Stimulated activated CD4-positive, alpha-beta T cell treated with anti-CD3 and anti-CD28 coated beads, Interleukin-4, amount 100 ng/mL, for 1 hour (primary cell): ENCODE measurements at places on chromosomes 6 and 20.

- no peak for DNase-seq
These were observed 831.2 kb downstream of the EPHA7 start for GRCh38 chr6:92588148-92588547.

DNA sequence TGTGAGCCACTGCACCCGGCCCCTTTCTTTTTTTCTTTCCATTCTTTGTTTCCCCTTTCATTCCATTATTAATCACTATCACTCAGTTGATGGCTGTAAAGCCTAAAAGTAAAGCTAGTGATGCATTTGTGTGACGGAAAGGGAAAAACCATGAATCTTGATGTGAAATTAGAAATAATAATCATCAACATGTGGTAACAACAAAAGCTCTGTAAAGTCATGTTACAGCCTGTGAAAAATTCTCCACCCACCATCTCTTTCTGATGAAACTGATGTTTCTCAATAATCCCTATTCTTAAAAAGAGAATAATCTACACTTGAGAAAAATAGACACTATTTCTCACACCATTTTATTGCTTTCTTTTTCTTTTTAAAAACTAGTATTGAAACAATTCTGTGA is 80.0 kb downstream of the CRYBG1 start:
- DNase-seq: no peak

GRCh38 chr20:51373713-51374455 is 168.6 kb downstream of the NFATC2 start:
- DNase-seq: no peak

DNA sequence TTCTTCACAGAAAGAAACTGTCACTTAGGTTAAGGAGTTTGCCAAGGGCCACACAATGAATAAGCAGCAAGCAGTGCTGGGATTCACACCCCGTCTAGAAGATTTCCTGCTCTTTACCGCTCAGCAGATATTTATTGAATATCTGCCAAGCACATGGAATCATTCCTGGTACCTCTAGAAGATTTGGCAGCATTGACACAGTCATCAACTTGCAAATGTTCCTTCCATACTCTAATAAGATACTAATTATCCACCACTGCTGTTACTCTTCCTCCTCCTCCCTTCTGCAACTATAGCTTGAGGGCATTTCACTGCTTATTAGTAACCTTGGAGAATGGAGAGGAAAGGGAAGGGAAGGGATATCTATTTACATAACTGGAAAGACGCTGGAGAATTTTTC is 13.0 kb downstream of the MOXD1 start:
- DNase-seq: no peak

GRCh38 chr20:47951521-47951971 is 166.3 kb upstream of the SULF2 start:
- DNase-seq: no peak

- no peak for DNase-seq
These were observed 560.1 kb downstream of the UTRN start for GRCh38 chr6:144845186-144845585.

- no peak for DNase-seq
These were observed 1197.7 kb upstream of the CITED2 start for GRCh38 chr6:140572129-140572528.

GRCh38 chr6:112332274-112332673 is 14.9 kb upstream of the RFPL4B start:
- no peak for DNase-seq
